Sigmoid colon (tissue), 7 donors: ENCODE measurements at places on chromosomes 4 and X. TPM values are rescaled to one million over a fixed set of nuclear protein-coding genes. Genes with fewer than 3 reads are reported as not detected.

DNA sequence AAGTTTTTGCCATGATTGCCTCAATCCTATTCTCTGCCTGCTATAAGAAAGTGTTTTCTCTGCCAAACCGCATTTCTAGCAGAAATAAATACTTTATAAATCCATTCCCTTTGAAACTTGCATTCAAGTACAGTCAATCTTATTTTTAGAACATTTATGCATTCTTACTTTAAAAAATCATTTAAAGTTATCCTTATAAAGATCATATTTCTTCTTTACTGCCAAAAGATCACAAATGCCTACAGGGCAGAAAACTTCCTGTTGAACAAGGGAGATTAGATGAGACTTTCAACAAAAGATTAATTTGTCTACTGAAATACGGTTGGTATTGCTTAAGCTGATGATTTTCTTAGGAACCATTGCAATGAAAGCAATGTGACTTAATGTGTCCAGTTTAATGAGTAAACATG, 207.2 kb upstream of the SLIT2 start:
- no peak for DNase-seq

Gene STS
- total RNA-seq, result 5.0 TPM

- DNase-seq, result no peak
These were observed 50.8 kb upstream of the ELF2 start for GRCh38 chr4:139227729-139228404.

- no peak for DNase-seq
These were observed 51.0 kb upstream of the SPIN4 start for GRCh38 chrX:63402106-63402505.

Gene SHOX
- total RNA-seq, result 0.41 TPM

Gene OTUD5
- total RNA-seq, result 41.4 TPM

Gene GAGE1
- not detected for total RNA-seq

Gene IL1RAPL1
- 0.81 TPM for total RNA-seq

DNA sequence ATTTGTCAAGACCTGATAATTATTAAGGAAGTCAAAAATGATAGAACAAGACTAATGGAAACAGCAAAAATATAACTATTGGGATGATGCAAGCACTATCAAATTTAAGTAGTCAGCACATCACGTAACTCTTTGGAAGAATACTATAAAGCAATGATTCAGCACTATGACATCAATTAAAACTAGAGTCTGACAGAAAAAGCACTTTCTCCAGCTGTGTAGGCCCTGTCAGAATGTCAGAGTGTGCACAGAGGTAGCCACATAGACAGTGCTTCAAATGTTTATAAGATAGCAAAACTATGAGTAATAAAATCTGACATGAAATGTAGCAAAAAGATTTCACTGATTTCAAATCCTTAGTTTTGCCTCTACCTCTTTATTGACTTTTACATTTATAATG, 1226.6 kb upstream of the ADGRL3 start:
- DNase-seq, result no peak

DNA sequence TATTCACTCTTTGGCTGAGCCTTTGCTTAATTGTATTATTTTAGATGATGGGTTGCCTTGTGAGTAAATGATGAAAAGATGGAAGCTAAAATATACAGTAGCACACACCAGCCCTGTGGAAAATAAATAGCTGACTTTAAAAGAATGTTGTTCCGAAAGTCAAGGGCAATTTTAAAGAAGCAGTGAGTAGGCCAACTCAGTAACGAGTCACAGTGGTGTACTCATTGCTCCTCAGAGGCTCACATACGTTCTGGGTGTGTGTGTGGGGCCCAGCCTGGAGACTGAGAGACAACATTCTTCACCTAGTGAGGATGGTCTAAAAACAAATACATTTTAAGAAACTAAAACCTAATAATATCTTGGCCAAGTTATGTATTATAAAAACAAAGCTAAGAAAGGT, 640.3 kb downstream of the TRIML1 start:
- no peak for DNase-seq

GRCh38 chr4:119113033-119113655, 22.5 kb upstream of the MYOZ2 start:
- no peak for DNase-seq

DNA sequence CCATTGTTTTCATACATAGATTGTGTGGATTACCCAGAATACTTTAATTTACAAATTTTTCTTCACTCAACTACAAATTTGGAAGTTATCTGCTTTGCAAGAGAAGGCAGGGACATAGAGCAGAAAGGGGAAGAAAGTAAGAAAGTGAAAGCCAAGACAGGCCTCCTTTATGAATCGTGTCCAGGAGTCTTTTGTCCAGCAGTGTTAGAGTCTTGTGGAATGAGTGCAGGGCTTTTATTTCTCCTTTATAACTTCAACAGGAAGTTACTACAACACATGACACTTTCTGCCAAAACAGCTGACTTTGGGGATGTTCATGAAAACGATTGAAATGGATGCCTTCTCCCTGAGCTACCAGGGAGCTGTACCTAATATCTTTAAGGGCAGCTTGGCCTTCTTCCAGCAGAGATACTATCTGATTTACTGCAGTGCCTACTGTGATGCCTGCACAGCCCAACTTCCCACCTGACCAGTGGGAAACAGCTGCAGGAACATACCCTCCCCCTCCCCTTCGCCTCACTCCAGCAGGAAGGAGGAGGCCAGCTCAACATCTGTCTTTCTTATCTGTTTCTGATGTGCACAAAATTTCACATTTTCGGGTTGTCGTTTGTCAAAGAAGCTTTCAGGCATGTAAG, 557.7 kb upstream of the SLIT2 start:
- no peak for DNase-seq

DNA sequence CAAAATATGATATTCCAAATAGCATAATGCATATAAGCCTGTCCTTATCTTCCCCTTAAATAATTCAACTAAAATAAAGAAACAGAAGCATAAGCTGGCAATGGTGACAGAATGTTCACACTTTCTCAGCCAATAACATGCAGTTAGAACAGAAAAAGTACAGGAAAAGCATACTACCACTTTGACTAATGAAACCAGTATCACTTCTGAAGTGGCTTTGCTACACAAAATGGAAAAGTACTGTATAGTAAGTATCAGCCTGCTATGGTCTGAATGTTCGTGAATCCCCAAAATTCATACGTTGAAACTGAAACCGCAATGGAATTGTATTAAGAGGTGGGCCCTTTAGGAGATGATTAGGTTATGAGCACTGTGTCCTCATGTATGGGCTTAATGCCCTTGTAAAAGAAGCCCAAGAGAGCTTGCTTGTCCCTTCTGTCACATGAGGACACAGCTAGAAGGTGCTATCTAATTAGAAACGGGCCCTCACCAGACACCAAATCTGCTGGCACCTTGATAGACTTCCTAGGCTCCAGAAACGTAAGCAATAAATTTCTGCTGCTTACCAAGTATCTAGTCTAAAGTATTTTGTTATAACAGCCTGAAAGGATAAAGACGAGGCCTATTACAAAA, 102.6 kb downstream of the PRDM5 start:
- no peak for DNase-seq

DNA sequence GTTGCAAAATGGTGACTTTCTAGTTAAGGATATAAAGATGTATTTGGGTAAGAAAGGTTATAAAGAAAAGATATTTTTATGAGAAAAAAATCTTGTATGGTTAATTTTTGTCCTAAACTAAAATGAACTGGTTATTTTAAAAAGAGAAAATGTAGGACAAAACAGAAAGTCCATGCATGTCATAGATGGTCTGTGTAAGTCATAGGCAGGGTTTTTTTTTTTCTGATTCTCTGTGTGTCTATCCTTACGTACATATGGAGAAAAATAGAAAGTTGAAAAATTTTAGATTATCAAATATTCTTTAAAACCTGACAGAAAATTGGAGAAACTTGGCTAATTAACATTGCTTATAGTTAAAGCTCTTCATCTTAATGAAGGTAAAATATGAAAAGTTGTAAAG, 493.4 kb downstream of the IQCM start:
- DNase-seq, result no peak

DNA sequence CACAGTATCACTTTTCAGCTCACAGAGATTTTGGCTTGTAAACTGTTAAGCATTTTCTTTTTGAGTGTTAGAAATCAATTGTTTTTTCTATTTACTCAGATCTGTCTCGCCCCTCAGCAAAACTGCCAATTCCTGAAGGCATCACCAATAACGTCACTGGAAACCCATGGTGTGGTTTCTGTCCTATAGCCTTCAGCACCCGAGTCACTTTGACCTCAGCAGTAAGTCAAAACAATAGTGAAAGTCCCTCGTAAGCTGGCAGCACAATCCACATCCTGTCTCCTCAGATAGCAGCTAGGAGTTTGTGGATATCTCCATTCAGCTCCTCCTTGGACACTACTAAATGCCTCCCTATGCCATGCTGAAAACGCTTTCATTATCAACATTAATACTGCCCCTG, 1787.4 kb upstream of the ADGRL3 start:
- DNase-seq, result no peak

DNA sequence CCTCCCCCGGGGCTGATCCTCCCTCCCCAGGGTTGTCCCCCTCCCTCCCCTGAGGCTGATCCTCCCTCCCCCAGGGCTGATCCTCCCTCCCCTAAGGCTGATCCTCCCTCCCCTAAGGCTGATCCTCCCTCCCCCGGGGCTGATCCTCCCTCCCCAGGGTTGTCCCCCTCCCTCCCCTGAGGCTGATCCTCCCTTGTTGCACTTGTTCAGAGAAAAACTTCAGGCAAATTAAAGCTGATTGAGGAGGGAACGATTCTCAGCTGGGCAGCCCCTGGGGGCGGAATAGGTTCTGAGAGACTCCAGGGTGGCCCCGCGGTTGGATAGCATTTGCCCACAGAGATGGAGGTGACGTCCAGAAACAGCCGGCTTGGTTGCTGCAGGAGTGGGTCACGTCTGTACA, 110.7 kb upstream of the ADRA2C start:
- DNase-seq, result no peak

DNA sequence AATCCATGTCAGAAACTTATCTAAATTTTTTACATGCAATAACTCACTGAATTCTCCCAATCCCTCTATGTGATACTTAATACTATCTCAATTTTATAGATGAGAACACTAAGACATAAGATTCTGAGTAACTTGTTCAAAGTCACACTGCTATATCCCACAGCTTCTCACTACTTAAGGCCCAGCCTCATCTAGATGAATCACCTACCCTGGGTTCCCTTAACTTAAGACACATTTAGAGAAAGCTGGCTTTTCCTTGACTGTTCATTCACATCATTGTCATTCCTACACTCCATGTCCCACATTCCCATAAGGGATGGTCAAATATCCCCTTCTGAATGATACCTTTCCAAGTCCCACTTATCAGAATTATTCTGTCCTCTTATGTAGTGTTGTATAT, 21.0 kb downstream of the TNIP3 start:
- no peak for DNase-seq

- no peak for DNase-seq
These were observed 54.4 kb downstream of the RNF150 start for GRCh38 chr4:141078871-141079270.

- no peak for DNase-seq
These were observed 216.6 kb downstream of the KDR start for GRCh38 chr4:54908763-54909162.

DNA sequence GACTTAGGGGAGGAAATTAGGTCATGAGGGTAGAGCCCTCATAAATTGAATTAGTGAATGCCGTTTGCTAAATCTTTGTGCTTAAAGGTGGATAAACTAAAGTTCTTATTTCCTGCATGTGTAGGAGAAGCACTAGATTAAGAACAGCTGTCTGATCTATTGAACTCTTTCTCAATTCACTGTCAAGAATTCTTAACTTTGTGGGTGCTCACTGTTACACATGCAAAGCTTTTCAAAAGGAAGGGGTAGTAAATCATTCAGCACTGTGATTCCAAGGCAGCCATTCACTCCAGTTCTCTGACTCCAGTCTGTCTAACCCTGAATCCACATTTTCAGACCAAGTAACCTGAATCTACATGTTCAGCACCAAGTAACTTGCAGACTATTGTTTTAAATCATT, 1520.1 kb downstream of the PCDH18 start:
- no peak for DNase-seq

GRCh38 chrX:109812236-109812635, 79.2 kb upstream of the ACSL4 start:
- DNase-seq, result no peak

Gene PLXNB3
- total RNA-seq, result 38.1 TPM

Gene CAPN6
- total RNA-seq, result 2.1 TPM

DNA sequence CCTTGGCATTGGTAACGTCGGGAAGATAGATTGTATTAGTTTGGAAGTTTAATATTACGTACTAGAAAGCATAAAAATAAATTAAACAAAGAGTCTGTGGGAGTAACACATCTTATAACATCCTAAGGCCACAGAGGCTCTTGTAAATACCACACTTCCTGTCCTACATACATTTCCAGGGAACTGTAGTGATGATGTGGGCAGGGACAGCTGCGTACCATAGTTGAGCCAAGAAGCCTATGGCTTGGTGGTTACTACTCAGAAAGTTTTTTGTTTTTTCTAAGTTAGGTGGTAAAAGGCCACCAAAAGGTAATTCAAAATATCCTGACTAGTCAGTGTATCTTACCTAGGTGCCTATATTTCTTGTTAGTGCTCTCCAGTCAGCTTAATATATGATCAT, 4.6 kb upstream of the ANKRD50 start:
- no peak for DNase-seq

GRCh38 chr4:37830640-37831039, 4.2 kb downstream of the PGM2 start:
- no peak for DNase-seq

Gene CYSLTR1
- 3.0 TPM for total RNA-seq

DNA sequence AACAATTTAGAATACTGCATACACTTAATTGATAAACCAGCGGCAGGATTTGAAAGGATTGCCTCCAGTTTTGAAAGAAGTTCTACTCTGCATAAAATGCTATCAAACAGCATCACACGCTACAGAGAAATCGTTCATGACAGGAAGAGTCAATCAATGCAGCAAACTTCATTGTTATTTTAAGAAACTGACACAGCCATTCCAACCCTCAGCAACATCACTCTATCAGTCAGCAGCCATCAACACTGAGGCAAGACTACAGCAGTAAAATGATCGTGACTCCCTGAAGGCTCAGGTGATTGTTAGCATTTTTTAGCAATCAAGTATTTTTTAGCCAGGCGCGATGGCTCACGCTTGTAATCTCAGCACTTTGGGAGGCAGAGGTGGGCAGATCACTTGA, 98.3 kb downstream of the FBXW7 start:
- no peak for DNase-seq

DNA sequence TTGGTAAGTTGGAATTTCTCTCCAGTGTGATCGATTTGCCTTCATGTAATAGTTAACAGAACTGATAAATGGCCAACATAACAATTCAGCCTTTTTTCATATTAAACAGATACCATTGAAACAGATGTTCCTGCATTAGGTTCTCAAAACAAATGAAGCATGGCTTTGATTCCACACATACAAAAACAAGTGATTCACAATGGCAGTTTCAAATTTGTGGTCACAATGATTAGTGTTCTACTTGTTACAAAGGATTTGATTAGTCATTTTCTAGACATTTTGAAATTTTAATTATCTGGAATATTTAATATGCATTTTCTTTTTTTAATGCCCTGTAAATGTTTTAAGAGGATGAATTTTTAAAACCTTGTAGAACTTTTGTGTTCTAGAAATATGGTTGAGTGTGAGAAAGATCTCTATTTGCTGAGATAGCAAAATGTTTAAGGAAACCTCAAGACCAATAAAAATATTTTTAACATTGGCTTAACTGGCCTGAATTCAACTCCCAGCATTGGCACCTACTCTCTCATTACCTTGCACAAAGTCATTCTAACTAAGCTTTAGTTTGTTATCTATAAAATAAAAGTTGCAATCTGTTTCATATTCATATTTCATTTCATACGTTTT, 18.9 kb upstream of the GLRA3 start:
- DNase-seq, result no peak

- DNase-seq, result no peak
These were observed 269.7 kb upstream of the LCORL start for GRCh38 chr4:18291256-18291655.

Gene RHOXF2
- total RNA-seq, result not detected

GRCh38 chr4:74543983-74544382, 99.0 kb downstream of the AREG start:
- no peak for DNase-seq
